Neural crest cell (in vitro differentiated cells): ENCODE measurements at places on chromosomes 11 and 22. TPM values are rescaled to one million over a fixed set of nuclear protein-coding genes. Genes with fewer than 3 reads are reported as not detected.
A peak's percentile ranks its signal among the peaks of the same experiment; 100 is the strongest.

The SYT9 gene
- total RNA-seq, result 0.72 and 1.2 TPM in 2 replicates

GRCh38 chr11:43072096-43072495 lies 239.7 kb upstream of the API5 start:
- H3K4me1 ChIP-seq, result peaks cover 5% of the 10 kb centered on the region
- no peaks in the 10 kb centered on the region for H3K36me3 ChIP-seq
- H3K4me3 ChIP-seq, result no peak overlapping the region

DNA sequence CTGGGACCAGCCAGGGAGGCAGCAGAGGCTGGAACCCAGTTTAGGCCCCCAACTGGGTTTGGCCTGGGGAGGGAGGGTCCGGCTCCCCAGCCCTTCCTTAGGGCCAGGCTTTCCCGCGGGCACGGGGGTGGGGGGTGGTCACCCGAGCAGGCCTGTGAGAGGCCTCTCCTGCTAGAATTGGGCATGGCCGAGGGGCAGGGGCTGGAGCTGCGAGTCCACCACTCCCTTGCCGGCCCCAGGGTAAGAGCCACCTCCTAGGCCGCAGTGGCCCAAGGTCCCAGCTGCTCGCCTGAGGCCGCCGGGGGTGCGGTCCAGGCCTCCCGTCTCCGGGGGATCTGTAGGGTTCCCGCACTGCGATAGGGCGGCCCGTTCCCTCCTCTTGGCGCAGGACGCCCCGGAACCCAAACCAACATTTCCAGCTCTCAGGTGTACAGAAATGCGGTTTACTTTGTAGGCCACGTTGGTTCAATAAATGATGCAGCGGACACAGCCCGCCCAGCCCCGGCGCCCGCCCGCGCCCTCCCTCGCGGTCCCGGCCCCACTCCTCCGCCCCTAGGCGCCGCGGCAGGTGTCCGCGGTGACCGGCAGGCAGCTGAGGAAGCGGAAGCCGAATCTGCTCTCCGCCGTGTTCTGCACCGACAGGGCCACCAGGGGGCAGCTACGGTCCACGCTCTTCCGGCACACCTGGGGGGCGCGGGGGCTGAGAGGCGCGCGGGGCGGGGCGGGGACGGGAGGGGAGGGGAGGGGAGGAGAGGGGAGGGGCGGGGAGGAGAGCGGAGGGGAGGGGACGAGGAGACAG lies 5.9 kb downstream of the LMNTD2 start:
- H3K4me1 ChIP-seq, result no peaks in the 10 kb centered on the region
- DNase-seq, result peak; percentile 57
- H3K27ac ChIP-seq, result no peak overlapping the region
- H3K27me3 ChIP-seq, result peaks cover 42% of the 10 kb centered on the region

DNA sequence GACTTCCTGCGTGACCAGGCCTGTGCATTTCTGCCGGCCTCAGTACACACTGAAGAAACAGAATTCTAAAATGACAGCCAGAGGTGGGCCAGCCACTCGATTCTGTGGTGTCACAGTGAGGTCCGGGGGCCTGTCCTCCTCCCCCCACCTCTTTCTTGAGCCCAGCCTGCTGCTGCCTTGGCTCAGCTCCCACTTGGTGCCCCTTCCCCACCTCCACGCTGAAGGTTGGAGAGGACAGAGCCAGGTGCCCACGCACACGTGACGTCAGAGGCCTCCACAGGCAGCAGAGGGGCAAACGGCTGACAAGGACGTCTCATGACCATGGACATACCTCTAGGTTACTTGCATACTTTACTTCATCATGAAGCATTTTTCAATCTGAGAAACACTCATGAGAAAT lies 78.0 kb upstream of the SHANK2 start:
- H3K4me3 ChIP-seq, result no peak overlapping the region
- H3K4me1 ChIP-seq, result no peaks in the 10 kb centered on the region
- H3K27ac ChIP-seq, result no peak overlapping the region
- no peak for DNase-seq
- H3K36me3 ChIP-seq, result no peaks in the 10 kb centered on the region

GRCh38 chr11:125740617-125741016 lies 5.5 kb upstream of the PATE1 start:
- peak overlapping the region; percentile 22 for H3K27ac ChIP-seq
- peaks cover 19% of the 10 kb centered on the region for H3K4me1 ChIP-seq
- H3K4me3 ChIP-seq, result no peak overlapping the region
- DNase-seq, result no peak
- peaks cover 3% of the 10 kb centered on the region for H3K36me3 ChIP-seq
- no peaks in the 10 kb centered on the region for H3K27me3 ChIP-seq

DNA sequence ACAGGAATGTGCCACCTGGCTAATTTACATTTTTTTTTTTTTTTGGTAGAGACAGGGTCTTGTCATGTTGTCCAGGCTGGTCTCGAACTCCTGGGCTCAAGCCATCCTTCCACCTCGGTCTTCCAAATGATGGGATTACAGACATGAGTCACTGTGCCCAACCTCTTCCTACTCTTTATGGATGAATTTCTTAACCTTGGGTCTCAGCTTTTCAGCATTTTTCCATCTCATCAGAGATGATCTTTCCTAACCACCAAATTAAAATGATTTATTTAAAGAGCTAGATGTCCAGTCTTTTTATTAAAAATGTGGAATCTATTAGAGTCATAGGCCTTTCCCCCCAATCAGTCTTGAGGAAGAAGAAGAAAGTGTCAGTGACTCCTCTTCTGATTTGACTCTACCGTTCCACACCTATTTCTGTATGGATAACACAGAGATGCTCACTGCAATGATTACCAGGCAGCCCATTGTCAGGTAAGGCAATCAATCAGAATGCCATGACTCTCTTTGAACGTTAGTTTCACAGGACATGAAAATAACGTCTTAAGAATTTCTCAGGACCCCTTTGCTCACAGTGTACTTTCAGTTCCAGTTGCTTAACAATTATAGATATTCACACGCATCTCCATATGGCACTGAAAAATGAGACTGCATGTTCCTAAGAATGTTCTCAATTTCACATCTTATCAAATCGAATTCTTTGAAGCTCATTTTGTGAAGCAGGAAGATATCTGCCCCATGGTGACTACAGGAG lies 51.0 kb downstream of the MIAT start:
- no peak overlapping the region for H3K27ac ChIP-seq
- H3K36me3 ChIP-seq, result peaks cover 19% of the 10 kb centered on the region

GRCh38 chr11:9512370-9513019 lies 51.7 kb downstream of the ZNF143 start:
- DNase-seq, result no peak
- no peaks in the 10 kb centered on the region for H3K27me3 ChIP-seq
- no peak overlapping the region for H3K4me3 ChIP-seq
- H3K27ac ChIP-seq, result no peak overlapping the region
